ENCODE measurements at places on chromosomes 1 and 21. TPM values are rescaled to one million over a fixed set of nuclear protein-coding genes. Genes with fewer than 3 reads are reported as not detected.

Gene PTGS2
- polyA plus RNA-seq = 12.3 TPM

Gene PDZK1IP1
- polyA plus RNA-seq = 14.6 TPM

Gene MRAP
- polyA plus RNA-seq = 0.72 TPM

Gene GSTM1
- 1.1 TPM for polyA plus RNA-seq

Gene KCNJ9
- polyA plus RNA-seq = 0.36 TPM

Gene KLHDC8A
- 8.7 TPM for polyA plus RNA-seq

Gene ICOSLG
- 3.0 TPM for polyA plus RNA-seq

Gene HIVEP3
- 2.6 TPM for polyA plus RNA-seq

Gene HCRTR1
- polyA plus RNA-seq = 0.81 TPM

Gene CLDN8
- polyA plus RNA-seq = not detected

Gene FCRL6
- polyA plus RNA-seq = 0.69 TPM

Gene RHD
- polyA plus RNA-seq = 1.5 TPM

Gene TEX38
- 0.09 TPM for polyA plus RNA-seq

Gene NFASC
- 10.1 TPM for polyA plus RNA-seq

Gene RTCA
- polyA plus RNA-seq = 47.8 TPM

Gene OR14K1
- not detected for polyA plus RNA-seq

Gene OVAAL
- not detected for polyA plus RNA-seq

Gene MAP10
- polyA plus RNA-seq = 2.8 TPM

Gene COL11A1
- 4.1 TPM for polyA plus RNA-seq

Gene VASH2
- polyA plus RNA-seq = 5.1 TPM

Gene RXFP4
- 0.34 TPM for polyA plus RNA-seq

Gene LIN28A
- polyA plus RNA-seq = 0.03 TPM

Gene KANK4
- polyA plus RNA-seq = 4.1 TPM

Gene IL10RB
- polyA plus RNA-seq = 76.6 TPM

Gene CD84
- polyA plus RNA-seq = 1.7 TPM

Measured in large intestine (tissue), 12 donors.